Brain (organoid and tissue), 16 donors: ENCODE measurements at places on chromosomes 1 and 21. TPM values are rescaled to one million over a fixed set of nuclear protein-coding genes. Genes with fewer than 3 reads are reported as not detected.

GRCh38 chr1:1441002-1441888, 5.8 kb downstream of the VWA1 start:
- no peak for DNase-seq

- no peak for DNase-seq
These were observed 645.8 kb upstream of the USP24 start for GRCh38 chr1:55860798-55861519.

DNA sequence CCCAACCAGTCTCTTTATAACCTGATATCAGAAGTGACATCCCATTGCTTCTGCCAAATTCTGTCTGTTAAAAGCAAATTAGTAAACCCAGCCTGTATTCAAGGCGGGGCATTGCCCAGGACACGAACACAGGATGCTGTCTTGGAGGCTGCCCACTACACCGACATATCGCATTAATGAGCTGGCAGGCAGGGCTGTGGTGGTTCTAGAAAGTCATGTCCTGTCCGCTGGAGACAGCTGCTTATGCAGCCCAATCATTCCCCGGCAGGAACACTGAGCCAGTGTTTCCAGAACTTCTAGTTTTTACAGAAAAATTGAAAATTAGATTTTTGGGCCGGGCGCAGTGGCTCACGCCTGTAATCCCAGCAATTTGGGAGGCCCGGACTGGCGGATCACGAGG, 19.3 kb downstream of the C1orf167 start:
- no peak for DNase-seq

- DNase-seq, result no peak
These were observed 34.9 kb downstream of the WLS start for GRCh38 chr1:68197461-68197860.

- no peak for DNase-seq
These were observed 56.0 kb upstream of the PLXNA2 start for GRCh38 chr1:208300084-208300770.

Gene SFN
- polyA plus RNA-seq, result 50.6 TPM

Gene KISS1
- 0.76 TPM for polyA plus RNA-seq

GRCh38 chr1:88472714-88473113, 211.4 kb upstream of the PKN2 start:
- no peak for DNase-seq

DNA sequence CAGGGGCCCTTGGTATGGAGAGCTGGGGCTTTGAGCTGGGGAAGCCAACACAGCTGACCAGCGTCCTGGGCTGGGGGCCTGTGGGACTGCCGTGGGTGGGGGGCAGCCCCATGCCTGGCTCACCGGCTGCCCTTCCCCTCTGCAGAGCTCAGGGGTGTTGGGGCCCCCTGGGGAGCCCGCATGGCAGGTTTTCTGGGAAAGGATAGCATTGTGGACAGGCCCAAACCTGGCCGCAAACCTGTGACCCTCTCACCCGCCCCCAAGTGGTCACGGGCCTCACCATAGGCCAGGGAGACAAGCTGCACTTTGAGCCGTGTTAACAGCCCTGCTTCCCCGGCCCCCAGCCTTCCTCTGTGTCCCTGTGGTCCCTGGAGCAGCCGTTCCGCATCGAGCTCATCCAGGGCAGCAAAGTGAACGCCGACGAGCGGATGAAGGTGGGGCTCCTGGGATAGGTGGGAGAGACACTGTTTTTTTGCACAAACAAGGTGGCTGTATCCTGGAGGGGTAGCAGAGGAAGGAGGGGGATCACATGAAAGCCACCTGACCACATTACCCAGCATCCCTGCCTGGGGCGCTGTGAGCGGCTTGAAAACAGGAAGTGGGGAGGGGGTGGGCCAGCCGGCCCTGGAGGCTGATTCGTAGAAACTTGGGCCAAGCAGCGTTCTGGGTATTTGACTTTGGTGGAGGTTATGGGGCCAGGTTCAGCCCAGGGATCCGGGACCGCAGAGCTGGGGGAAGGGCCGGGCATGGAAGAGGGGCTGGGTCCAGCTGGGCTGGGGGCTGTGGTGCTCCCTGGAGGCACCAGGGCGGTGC, 65.9 kb downstream of the PIK3CD start:
- peak; percentile 3 for DNase-seq
